ENCODE measurements at places on chromosomes 2 and 18.

DNA sequence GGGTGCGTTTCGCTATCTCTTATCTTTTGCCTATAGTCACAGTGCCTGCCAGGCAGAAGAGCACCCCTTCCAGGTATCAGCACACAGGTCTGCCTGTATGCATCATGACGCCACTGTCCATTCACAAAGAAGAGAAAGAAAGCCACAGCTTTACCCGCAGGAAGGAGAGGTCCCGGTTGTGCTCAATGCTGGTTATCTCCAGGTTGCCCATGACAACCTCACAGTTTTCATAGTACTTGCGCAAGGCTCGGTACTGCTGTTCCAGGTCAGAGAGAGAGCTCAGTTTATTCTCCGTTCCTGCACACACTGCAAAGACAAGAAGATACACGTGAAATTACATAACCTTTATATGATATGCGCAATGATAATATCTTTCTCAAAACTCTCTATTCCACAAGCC, 414.0 kb downstream of the ERBB4 start:
- DNase-seq = no peak

DNA sequence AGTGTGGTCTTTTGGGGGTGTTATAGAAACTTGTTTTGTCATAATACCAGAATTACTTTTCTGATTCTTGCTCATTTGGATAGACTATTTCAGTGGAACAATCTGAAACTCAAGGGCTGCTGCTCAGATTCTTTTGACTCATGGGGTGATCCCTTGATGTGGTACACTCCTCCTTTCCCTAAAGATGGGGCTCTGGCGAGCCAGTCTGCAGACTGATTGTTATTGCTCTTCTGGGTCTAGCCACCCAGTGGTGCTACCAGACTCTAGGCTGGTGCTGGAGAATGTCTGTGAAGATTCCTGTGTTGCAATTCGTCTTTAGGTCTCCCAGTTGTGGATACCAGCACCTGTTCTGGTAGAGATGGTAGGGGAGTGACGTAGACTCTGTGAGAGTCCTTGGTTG, 4.2 kb upstream of the MARS2 start:
- no peak for DNase-seq

DNA sequence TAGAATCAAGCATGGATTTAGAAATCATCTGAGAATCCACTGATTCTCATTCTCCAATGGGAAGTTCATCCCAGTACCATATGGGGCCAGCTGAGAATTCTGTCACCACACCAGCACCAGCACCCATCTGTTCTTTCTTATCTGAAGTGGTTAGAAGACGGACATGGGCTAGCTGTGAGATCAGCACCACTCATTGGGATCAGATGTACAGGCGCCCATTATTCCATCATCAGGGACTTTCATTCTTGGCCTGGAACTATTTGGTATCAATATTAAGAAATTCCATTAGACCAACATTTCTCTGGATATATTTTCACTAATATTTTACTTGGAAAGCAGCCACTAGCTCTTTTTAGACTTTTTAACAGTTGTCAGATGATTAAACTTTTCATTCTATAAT, 185.9 kb upstream of the LINC00305 start:
- DNase-seq = no peak

- peak; percentile 72 for DNase-seq
Observed at GRCh38 chr18:50286391-50287027, 983 bp downstream of the CXXC1 start.

GRCh38 chr2:236666646-236667204, 97.1 kb downstream of the ACKR3 start:
- DNase-seq = peak; percentile 30

DNA sequence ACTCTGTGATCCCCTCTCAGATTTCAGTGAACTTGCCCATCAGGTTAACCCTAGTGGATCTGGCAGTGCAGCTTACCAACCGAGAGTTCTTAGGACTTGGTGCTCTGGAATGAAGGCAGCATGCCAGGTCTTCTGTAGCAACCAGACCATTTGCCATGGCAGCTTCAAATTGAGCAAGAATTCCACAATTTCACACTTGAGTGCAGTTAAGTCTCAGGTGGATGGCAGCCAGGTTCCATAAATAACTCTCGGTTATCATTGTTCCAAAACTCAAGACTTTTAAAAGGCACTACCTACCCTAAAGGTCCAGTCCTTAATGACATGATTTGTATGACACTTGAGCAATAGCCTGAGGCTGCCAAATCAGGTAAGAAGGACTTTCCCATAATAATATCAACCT, 48.1 kb downstream of the GALNT3 start:
- no peak for DNase-seq

DNA sequence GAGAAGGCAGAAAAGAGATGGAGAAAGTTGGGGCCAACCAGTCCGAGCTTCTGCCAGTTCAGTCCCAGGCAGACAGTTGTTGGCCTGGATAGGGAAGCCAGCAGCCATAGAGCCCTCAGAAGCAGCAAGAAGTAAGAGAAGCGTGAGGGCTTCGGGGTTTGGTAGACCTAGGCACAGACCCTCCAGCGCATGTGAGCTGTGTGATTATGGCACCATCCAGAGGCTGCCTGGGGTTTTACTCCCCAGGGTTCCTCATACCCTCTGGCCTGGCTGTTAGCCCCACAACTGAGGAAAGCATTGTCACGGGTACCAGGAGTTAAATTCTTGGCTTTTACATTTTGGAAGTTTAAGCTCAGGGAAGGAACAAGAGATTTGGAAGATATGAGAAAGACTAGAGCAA, 93.7 kb upstream of the RAB6C start:
- DNase-seq = no peak

- DNase-seq = no peak
Observed at GRCh38 chr2:111663471-111664274, 220.3 kb downstream of the ANAPC1 start.

DNA sequence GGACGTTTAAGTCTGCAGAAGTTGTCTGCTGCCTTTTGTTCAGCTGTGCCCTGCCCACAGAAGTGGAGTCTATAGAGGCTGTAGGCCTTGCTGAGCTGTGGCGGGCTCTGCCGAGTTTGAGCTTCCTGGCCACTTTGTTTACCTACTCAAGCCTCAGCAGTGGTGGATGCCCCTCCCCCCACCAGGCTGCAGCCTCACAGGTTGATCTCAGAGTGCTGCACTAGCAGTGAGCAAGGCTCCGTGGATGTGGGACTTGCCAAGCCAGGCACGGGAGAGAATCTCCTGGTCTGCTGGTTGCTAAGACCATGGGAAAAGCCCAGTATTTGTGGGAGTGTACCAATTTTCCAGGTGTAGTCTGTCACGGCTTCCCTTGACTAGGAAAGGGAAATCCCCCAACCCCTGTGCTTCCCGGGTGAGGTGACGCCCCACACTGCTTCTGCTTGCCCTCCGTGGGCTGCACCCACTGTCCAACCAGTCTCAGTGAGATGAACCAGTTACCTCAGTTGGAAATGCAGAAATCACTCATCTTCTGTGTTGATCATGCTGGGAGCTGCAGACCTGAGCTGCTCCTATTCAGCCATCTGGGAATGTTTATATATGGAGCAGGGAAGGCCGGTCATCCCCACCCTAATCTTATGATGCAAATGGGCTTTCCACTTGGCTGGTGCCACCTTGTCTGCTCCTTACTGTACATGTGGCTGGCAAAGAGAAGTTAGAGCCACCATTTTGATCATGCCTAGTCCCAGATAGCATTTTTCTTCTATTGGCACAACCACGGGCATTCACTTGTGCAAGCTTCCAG, 156.9 kb upstream of the ITGA6 start:
- DNase-seq = no peak

DNA sequence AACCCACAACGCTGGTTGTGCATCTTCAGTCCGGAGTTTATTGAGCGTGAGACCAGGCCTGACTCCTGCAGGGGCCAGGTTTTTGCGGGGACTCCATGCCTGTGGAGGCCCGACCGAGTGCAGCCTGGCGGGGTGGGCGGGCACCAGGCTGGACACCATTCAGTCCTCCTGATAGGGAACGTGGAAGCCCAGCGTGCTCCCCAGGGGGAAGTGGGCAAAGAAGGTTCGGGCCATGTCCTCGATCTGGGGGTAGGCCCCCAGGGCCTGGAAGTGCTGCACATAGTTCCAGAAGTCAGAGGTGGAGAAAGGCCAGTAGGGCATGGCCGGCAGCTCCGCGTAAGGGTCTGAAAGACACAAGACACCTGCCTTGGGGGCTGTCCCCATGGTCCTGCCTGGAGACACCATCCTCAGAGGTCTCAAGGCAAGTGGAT, 1.4 kb downstream of the OTOS start:
- DNase-seq = peak; percentile 58

DNA sequence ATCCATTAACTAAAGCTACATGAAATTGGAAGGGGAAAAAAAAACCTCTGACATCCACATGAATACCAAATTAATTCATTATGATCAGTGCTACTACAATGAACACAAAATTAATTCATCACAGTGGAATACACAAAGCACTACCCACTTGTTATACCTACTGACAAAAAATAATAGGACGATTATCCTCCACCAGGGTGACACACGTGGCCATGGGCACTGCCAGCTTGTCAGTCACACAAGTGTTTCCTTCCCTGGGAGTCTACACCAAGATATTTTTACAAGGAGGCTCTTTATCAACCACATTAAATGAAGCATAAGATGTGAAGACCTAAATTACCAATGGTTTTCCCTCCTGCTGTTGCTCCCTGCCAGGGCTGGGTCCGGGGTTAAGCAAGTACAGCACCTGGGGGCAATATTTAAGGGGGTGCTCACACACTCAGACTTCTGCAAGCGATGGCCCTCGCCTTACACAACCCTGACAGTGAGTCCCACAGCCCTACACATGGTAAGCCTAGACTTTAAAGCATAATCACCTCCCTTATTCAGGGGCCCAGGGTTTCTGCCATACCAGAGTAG, 90.1 kb downstream of the TCF4 start:
- DNase-seq = no peak

DNA sequence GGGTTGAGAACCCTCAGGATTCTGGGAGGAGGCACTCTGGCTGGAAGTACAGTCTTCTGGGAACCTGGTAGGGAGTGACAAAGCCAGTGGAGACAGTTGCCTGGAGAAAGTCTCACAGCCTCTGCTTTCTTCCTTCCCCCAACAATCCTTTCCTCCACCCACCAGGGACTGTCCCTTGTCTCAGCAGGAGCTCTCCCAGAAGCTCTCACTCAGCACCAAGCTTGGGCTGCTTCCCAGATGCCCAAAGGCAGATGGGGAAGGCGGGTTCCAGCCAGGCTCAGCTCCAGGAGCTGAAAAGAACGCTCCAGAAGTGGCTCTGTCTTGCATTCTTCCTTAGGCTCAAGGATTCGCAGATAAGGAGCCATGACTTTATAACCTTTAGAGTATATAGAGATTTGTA, 7.6 kb upstream of the NAGK start:
- no peak for DNase-seq

- no peak for DNase-seq
Observed at GRCh38 chr2:159879051-159879604, 81.1 kb upstream of the CD302 start.
